ENCODE measurements at places on chromosomes 4 and X. TPM values are rescaled to one million over a fixed set of nuclear protein-coding genes. Genes with fewer than 3 reads are reported as not detected.

GRCh38 chr4:82891707-82892466 lies 934 bp upstream of the SEC31A start:
- no peak for DNase-seq
- peaks cover 15% of the 10 kb centered on the region for H3K36me3 ChIP-seq
- H3K27ac ChIP-seq = peak overlapping the region; percentile 98
- H3K4me1 ChIP-seq = peaks cover 23% of the 10 kb centered on the region
- H3K4me3 ChIP-seq = peak overlapping the region; percentile 87

DNA sequence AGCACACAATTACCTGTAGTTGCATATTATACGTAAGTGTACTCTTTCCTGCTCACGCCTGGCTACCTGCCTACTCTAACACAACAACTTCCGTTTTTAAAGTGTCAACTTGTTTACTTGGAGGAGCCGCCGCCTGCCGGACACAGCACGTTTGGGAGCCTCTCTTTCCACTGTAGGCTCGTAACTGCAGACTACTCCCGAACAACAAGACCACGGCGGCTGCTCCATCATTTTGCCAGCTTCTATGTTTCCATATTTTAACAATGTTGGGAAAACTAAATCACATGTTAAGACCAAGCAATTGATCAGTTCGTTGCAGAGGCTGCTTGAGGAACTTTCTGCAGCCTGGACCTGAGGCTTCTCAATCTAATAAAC lies 841 bp downstream of the MTNR1A start:
- DNase-seq = no peak
- no peaks in the 10 kb centered on the region for H3K4me1 ChIP-seq
- no peak overlapping the region for H3K4me3 ChIP-seq
- peaks cover 8% of the 10 kb centered on the region for H3K27me3 ChIP-seq
- no peaks in the 10 kb centered on the region for H3K36me3 ChIP-seq

ARHGEF38 gene
- not detected for total RNA-seq

GRCh38 chrX:5681159-5681558 lies 547.5 kb downstream of the NLGN4X start:
- no peak for DNase-seq
- H3K36me3 ChIP-seq = no peaks in the 10 kb centered on the region
- H3K4me1 ChIP-seq = no peaks in the 10 kb centered on the region
- no peak overlapping the region for H3K4me3 ChIP-seq

- H3K27me3 ChIP-seq = no peaks in the 10 kb centered on the region
- H3K36me3 ChIP-seq = peaks cover 10% of the 10 kb centered on the region
- H3K27ac ChIP-seq = no peak overlapping the region
- DNase-seq = no peak
- no peaks in the 10 kb centered on the region for H3K4me1 ChIP-seq
- H3K4me3 ChIP-seq = no peak overlapping the region
These were observed 41.8 kb upstream of the AP1AR start for GRCh38 chr4:112189754-112190153.

CYP4V2 gene
- total RNA-seq = 18.9 TPM

GRCh38 chr4:40180356-40180755 lies 16.5 kb upstream of the RHOH start:
- DNase-seq = no peak
- no peaks in the 10 kb centered on the region for H3K27me3 ChIP-seq
- no peaks in the 10 kb centered on the region for H3K36me3 ChIP-seq
- H3K4me3 ChIP-seq = no peak overlapping the region

DNA sequence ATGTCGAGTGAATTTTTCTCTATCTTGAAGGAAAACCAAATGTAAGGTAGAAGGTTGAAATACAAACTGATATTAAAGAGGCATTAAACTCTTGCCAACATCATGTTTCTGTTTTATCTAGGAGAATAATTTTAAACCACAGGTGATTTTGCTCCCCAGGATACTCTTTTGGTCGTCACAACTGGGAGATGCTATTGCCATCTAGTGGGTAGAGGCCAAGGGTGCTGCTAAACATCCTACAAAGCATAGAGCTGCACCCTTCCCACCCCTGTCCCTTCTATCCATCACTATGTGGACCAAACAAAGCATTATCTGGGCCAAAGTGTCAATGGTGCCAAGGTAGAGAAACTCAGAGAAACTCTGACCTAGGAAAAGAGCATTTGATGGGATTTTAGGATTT lies 154.6 kb upstream of the MAGEB2 start:
- H3K36me3 ChIP-seq = no peaks in the 10 kb centered on the region
- no peak for DNase-seq
- H3K4me3 ChIP-seq = no peak overlapping the region
- H3K27ac ChIP-seq = no peak overlapping the region

GRCh38 chrX:131577999-131578734 lies 34.3 kb downstream of the OR13H1 start:
- no peaks in the 10 kb centered on the region for H3K27me3 ChIP-seq
- H3K4me1 ChIP-seq = no peaks in the 10 kb centered on the region
- no peak overlapping the region for H3K4me3 ChIP-seq
- no peak for DNase-seq
- no peak overlapping the region for H3K27ac ChIP-seq
- no peaks in the 10 kb centered on the region for H3K36me3 ChIP-seq

GRCh38 chr4:189502841-189503435 lies 437.7 kb upstream of the FRG1 start:
- no peaks in the 10 kb centered on the region for H3K27me3 ChIP-seq
- H3K4me1 ChIP-seq = no peaks in the 10 kb centered on the region
- no peak for DNase-seq
- no peaks in the 10 kb centered on the region for H3K36me3 ChIP-seq
- H3K27ac ChIP-seq = no peak overlapping the region

BEX2 gene
- total RNA-seq = 16.4 TPM

- no peaks in the 10 kb centered on the region for H3K4me1 ChIP-seq
- no peak overlapping the region for H3K4me3 ChIP-seq
These were observed 15.6 kb downstream of the CHRNA9 start for GRCh38 chr4:40350627-40351227.

DNA sequence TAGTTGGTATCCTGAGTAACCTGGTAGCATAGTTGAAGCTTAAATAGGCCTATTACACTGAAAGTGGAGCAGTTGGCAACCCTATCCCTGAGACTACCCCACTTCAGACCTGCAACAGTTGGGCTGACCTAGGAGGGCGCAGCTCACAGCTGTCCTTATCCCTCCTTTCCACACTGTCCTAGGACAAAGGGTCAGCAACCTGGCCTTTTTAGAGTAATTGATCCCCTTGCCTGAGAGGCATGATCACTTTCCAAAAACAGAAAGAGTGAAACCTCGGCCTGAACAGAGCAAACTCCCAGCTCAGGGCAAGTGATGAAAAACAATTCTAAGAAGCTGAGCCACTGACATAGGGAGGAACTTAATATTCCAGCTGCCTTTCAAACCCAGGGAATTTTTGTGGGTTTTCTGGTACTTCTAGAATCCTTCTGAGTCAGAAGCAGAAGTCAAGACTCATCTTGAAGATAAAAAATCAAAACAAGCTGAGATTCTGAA lies 94.9 kb upstream of the MYOZ2 start:
- H3K4me1 ChIP-seq = no peaks in the 10 kb centered on the region
- H3K4me3 ChIP-seq = no peak overlapping the region
- H3K36me3 ChIP-seq = no peaks in the 10 kb centered on the region
- H3K27ac ChIP-seq = peak overlapping the region; percentile 75
- DNase-seq = no peak
- H3K27me3 ChIP-seq = no peaks in the 10 kb centered on the region

DNA sequence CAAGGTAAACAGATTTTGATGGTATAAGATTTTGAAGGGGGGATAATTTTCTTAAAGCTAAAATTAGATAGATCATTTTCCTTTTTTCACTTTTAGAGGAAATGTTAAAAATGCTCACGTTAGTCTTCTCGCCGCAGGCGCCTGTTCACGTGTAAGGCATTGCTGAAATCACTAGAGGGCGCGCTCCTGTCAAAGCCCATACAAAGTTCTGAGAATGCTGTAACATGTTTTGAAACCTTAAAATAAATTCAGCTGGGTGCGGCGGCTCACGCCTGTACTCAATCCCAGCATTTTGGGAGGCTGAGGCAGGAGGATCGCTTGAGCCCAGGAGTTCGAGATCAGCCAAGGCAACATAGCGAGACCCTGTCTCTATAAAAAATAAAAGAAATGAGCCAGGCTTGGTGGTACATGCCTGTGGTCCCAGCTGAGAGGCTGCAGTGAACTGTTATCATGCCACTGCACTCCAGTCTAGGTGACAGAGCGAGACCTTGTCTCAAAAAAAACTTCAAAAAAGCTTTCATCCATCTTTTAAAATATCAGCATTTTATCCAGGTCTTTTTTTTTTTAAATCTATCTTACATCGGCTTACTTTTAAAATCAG lies 138.0 kb downstream of the RBMX2 start:
- H3K27me3 ChIP-seq = no peaks in the 10 kb centered on the region
- no peaks in the 10 kb centered on the region for H3K36me3 ChIP-seq
- no peak overlapping the region for H3K27ac ChIP-seq
- H3K4me1 ChIP-seq = no peaks in the 10 kb centered on the region
- H3K4me3 ChIP-seq = no peak overlapping the region

GRCh38 chrX:102712216-102712966 lies at the start of gene GPRASP2:
TSS of gene GPRASP2 (plus strand) at chrX:102712448. CDS start at chrX:102714870, 2,422 bp downstream.
- DNase-seq = no peak
- no peaks in the 10 kb centered on the region for H3K4me1 ChIP-seq
- H3K4me3 ChIP-seq = peak within 1 kb of the TSS; percentile 59
- H3K27ac ChIP-seq = peak within 1 kb of the TSS; percentile 76
- H3K36me3 ChIP-seq = no peaks in the 10 kb centered on the region

DNA sequence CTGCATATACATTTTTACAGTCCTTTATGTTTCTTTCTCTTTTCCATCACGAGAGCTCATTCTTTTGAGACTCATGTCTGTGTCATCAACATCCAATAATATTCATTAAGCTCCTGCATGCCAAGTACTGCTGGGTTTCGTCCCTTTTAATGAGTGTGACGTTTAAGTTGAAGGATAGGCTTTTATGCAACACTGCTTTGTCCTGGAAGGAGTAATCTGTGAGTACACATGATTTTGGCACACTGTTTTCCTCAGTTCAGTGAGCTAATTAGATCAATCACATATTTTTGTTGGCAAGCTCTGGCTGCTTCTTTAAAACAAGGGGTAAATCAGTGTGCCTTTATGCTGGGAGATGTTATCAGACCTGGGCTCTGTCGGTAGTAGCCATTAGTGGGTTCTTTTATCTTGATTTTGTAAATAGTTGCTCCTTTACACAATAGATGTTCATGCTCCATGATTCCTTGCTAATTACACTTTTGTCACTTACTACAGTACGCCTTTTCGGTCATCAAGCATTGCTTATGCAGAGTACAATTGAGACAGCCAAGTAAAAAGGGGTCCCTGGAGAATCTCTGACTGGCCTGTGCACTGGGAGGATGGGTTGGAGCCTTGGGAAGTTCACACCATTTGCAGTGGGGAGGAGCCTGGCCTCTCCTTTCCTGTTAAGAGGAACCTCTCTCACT lies 132.6 kb downstream of the FHIP1A start:
- H3K4me3 ChIP-seq = no peak overlapping the region
- peaks cover 6% of the 10 kb centered on the region for H3K4me1 ChIP-seq
- no peak overlapping the region for H3K27ac ChIP-seq
- H3K27me3 ChIP-seq = no peaks in the 10 kb centered on the region
- no peaks in the 10 kb centered on the region for H3K36me3 ChIP-seq

TMEM31 gene
- not detected for total RNA-seq

DNA sequence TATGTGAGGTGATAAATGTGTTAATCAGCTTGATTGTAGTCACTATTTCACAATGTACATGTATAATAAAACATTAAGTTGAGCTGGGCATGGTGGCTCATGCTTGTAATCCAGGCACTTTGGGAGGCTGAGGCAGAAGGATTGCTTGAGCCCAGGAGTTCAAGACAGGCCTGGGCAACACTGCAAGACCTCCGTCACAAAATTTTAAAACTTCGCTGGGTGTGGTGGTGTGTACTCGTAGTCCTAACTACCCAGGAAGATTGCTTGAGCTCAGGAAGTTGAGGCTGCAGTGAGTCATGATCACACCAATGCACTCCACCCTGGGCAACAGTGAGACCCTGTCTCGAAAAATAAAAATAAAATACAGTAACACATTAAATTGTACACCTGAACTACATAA lies 20.1 kb downstream of the LYAR start:
- H3K36me3 ChIP-seq = peaks cover 23% of the 10 kb centered on the region
- no peak overlapping the region for H3K27ac ChIP-seq
- H3K27me3 ChIP-seq = no peaks in the 10 kb centered on the region
- no peak for DNase-seq

GRCh38 chr4:152074573-152074972 lies 313.8 kb upstream of the GATB start:
- H3K4me3 ChIP-seq = no peak overlapping the region
- no peaks in the 10 kb centered on the region for H3K27me3 ChIP-seq
- no peak for DNase-seq
- H3K36me3 ChIP-seq = no peaks in the 10 kb centered on the region
- H3K4me1 ChIP-seq = peaks cover 29% of the 10 kb centered on the region
- no peak overlapping the region for H3K27ac ChIP-seq

DNA sequence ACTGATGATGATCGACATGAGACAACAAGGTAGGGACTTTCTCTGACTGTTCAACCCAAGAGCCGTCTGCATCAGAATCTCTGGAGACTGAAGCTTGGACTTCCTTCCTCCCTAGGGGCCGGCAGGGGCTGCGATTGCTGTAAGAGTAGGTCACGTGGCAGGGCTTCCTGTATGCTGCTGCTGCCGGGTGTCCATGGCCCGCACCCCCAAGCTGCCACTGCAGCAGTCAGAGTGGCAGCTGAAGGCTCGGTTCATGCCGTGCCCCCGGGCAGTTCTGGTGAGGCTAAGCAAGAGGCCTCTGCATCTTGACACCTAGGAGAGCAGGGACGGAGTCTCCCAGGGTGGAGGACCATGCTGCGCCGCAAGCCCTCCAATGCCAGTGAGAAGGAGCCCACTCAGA lies at the start of gene SASH3:
SASH3 (plus strand) TSS at position 203 of the 400 bp plus-strand sequence; CDS start at position 352, 149 bp downstream.
- no peaks in the 10 kb centered on the region for H3K4me1 ChIP-seq
- H3K36me3 ChIP-seq = no peaks in the 10 kb centered on the region
- no peak for DNase-seq
- H3K27me3 ChIP-seq = no peaks in the 10 kb centered on the region
- no peak within 1 kb of the TSS for H3K27ac ChIP-seq

DNA sequence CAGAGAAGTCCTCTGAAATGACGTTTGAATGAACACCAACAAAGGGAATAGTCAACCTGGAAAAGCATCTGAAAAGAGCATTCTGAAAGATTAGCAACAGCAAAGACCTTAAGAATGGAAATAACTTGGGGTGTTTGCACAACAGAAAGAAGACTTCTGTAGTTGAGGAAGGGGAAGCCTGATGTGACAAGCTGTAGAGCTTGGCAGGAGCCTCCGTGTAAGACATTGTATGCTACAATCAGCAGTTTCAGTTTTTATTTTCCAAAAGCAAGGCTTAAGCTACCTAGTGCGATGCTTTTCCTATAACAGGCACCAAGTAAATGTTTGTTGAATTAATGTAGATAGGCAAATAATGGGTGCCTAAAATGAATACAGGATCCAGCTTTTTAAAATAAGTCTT lies 484.0 kb downstream of the SPRY1 start:
- H3K4me1 ChIP-seq = no peaks in the 10 kb centered on the region
- no peak for DNase-seq
- no peak overlapping the region for H3K27ac ChIP-seq
- no peaks in the 10 kb centered on the region for H3K36me3 ChIP-seq
- no peak overlapping the region for H3K4me3 ChIP-seq
- no peaks in the 10 kb centered on the region for H3K27me3 ChIP-seq

DNA sequence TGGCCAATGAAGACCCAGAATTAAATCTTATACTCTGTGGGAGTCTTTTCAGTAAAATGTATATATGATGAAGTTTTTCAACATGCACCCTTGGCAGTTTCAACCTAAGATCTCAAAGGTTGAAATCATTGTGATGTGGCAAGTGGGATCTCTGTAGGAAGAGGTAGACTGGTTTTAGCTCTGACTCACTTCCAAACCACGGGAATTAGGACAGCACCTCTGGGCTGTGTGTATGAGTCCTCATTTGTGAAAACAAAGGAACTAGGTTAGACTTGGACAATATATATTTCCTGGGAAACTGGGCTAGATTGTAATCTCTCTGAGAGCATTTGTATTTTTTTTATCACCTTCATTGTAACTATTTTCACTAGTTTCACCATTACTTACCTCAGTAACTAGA lies 333.0 kb downstream of the ADGRL3 start:
- H3K27me3 ChIP-seq = no peaks in the 10 kb centered on the region
- H3K36me3 ChIP-seq = no peaks in the 10 kb centered on the region
- no peak overlapping the region for H3K4me3 ChIP-seq
